ENCODE measurements at places on chromosomes 4 and X.

- no peak for DNase-seq
These were observed at the start of gene DDIT4L for GRCh38 chr4:100189820-100190642. Gene DDIT4L, minus strand, starts transcription at chr4:100190468. Its CDS starts 485 bp downstream, at chr4:100189983.

DNA sequence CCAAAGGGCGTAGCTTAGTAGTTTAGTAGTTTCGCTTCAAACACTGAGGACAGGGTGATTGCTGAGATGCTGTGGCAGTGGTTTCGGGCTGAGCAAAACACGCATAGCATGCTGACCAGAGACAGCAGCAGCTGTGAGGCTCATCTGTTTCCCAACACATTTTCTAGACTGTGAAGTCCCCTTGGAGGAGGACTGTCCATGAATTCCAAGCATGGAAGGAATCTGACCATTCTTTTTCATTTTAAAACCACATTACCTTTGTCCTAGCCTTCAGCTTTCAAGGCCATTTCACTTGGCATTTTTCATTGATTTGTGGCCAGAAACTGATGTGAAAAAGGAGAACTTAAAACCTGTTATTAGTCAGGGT is 240.9 kb downstream of the PALLD start:
- no peak for DNase-seq

DNA sequence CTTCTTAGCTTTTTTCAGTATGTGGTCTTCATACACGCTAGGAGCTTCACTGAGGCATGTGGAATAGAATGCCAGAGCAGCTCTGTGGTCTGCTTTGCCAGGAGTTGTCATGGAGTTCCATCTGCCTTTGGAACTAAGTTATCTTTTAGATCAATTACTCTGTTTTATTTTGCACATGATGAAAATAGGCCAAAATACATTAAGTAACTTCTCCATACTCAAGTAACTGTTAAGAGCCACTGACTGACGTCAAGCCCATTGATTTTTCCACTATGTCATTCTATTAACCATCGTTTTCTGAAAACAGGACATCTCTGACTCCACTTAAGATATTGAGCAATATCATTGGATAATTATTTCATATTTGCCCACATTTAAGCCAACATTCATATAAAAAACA is 415.1 kb upstream of the MAD2L1 start:
- DNase-seq, result no peak

DNA sequence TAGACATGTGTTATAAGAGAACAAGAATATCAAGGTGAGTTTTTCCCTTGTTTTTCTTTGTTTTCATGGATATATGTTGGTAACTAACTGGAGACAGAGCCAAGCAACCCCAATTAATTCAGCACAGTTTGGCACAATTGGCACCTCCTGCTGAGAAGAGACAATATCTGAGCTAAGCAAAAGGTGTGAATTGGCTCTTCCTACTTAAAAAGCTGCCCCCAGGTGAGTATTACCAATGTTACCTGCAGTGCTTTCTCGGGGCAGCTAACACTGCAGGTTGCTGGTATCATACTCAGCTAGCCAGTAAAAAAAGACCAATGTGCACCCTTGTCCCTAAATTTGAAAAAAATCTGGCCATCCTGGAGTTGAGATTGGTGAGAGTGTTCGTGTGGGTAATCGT is 871.2 kb upstream of the TENM3 start:
- DNase-seq, result no peak

DNA sequence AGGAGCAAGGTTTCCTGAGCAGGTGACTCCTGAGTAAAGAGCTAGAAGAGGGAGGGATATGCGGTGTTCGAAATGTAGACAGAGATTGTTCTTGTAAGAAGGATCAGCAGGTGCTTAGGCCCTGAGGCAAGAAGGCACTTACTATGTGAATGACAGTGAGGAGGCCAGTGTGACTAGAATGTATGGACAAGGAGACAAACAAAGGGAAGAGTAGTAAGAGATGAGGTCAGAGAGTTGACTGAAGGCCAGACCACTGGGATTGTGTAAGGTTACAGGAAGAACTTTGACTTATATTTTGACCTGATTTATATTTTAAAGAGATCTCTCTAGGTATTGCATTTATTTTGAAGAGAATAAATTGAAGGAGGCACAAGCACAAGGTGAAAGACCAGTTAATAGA is 118.4 kb upstream of the ENPEP start:
- no peak for DNase-seq

- no peak for DNase-seq
These were observed 76.0 kb downstream of the CRMP1 start for GRCh38 chr4:5816851-5817375.

- no peak for DNase-seq
These were observed 6.7 kb downstream of the MYL5 start for GRCh38 chr4:680928-681645.

GRCh38 chrX:39577206-39577984 is 520.4 kb downstream of the BCOR start:
- DNase-seq, result no peak

DNA sequence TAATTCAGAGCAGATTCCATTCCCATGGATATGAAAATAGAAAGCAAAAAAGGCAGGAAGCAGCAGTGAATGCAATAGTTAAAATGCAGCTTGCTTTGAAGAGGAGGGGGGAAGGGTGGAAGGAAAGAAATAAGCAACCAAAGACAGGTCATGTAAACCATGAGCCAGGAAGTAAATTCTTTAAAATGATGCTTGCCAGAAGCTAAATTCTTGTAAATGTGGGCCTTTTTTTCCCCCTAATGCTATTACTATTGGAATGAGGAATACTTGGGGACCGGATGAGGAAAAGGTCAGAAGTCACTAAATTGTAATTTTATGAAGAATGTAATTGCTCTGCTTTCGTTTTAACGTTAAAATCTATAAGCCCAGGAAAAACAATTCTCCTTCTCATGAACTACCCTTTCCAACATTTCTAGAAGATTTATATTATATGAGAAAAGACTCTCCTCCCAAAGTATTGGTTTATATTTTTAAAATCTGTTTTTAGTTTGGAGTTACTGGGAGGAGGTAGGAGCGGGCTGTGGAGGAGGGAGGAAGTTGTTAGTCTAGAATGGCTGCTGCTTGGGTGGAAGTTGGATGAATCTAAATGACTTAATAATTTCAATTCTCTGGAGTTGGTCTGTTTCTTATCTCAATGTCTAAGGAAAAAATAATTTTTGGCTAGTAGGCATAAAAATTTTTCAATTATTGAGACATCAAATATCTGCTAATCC is 77.6 kb upstream of the PCDH18 start:
- DNase-seq, result no peak

DNA sequence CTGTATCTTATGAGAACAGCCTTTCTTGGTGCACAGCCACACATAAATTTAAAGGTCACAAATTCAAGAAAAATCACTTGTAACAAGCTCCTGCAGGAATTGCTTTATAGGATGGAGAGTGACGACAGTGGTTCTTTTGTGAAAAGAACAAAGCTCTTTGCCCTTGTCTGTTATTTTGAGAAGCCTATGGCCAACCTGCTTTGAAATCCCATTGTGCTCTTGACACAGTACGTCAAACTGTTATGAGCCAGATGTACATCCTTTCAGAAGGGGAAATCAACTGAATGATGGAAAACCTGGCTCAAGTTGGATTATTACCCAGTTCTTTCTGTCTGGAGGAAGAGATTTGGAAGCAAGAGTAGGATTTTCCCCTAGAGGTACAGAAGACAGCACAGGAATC is 1454.2 kb downstream of the ARAP2 start:
- no peak for DNase-seq

GRCh38 chr4:138185859-138186645 is 56.1 kb downstream of the SLC7A11 start:
- no peak for DNase-seq

GRCh38 chr4:67779631-67780030 is 25.4 kb upstream of the GNRHR start:
- DNase-seq, result no peak

GRCh38 chrX:7132335-7133049 is 15.0 kb upstream of the STS start:
- peak; percentile 52 for DNase-seq

GRCh38 chr4:996997-997374 is 3.8 kb upstream of the SLC26A1 start:
- no peak for DNase-seq
